ENCODE measurements at places on chromosomes 2 and 18.

- no peak for DNase-seq
Observed at GRCh38 chr2:12613137-12613835, 103.5 kb upstream of the TRIB2 start.

DNA sequence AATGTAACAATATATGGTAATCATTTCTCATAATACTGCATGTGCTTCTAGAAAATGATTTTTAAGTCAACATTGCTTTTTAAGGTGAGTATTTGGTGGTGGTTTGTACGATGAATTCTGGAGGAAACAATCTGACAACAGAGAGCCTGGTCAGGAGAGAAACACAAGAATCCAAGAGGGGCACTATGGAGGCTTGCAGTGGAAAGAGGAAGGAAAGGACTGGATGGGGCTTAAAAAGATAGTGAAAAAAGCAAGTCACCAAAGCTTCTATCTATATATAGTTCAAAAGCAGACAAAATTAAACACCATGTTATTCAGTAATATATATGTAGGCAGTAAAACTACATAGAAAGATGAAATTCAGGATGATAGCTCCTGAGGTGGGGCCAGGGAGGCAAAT is 109.4 kb upstream of the SERTAD2 start:
- no peak for DNase-seq

DNA sequence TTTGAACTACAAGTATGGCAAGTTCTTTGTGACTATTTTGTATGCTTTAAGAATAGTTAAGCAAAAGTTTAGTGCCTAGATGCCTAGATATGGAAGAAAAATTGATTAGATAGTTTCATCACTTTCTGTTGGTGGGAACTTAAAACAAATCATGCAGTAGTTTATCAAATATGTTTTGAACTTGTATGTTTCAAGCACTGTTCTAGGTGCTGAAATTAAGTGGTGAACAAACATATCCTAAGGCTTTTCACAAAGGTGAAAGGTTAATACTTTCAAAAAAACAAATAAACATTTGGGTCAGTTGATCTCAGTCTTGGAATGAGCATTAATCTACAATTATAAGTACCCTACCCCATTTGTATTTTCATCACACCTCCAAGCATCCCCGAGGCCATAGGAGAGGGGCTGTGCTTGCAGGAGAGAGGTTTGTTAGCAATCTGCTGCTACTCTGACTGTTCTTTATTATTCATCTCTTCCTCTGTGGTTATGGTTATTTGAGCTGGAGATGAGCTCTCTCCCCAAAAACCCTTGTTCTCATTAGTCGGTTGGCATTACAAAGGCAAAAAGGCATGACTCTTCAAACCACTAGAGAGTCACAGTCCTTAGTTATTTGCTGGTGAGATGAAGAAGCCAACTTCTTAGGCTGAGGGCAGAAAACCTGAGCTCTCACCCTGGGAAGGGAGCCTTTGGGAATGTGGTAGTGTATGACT is 103.9 kb upstream of the FHL2 start:
- peak; percentile 35 for DNase-seq

DNA sequence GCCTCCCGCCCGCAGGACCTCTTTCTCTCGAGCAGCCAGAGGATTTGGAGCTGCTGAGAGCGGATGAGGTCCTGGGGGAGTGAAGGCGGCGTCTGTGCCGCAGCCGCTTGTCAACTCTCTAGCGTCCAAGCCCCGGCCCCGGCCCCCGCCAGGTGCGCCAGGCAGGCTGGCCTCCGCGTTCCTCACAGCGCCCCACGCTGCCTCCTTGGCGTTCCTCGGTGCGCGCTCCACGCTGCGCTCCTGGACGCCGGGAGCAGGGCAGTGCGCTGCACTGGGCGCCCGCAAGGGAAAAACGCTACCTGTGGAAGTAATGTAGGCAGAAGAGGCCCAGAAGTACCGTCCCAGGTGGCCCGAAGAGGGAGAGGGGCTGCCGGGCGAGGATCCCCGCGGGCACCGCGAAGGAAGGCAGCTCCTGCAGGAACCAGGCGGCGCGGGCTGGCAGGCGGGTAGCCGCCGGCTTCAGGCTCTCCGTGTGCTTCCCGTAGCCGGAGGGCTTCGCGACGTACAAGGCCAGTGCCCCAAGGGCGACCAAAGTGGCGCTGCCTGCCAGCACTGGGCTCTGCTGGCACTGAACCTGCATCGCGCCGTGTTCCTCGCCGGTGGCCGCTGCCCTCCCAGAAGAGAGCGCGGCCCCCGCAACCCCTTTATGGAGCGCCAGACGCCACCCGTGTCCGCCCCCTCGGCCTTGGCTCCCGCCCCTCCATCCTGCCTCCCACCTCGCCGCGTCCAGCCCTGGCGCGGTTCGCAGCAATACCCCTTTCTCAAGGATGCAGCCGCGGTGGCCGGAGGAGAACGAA is at the start of gene SRD5A2:
TSS of gene SRD5A2 (minus strand) at position 618 of the 797 bp plus-strand sequence. CDS start at position 580, 38 bp downstream.
- no peak for DNase-seq

- DNase-seq = no peak
Observed at GRCh38 chr2:179072527-179072926, 22.6 kb upstream of the CCDC141 start.
